ENCODE measurements at places on chromosomes 6 and 20.

- no peaks in the 10 kb centered on the region for H3K27me3 ChIP-seq
- H3K27ac ChIP-seq: no peak overlapping the region
- no peaks in the 10 kb centered on the region for H3K4me1 ChIP-seq
- H3K4me3 ChIP-seq: no peak overlapping the region
- H3K36me3 ChIP-seq: no peaks in the 10 kb centered on the region
These were observed 8.9 kb upstream of the AHI1 start for GRCh38 chr6:135506270-135506997.

DNA sequence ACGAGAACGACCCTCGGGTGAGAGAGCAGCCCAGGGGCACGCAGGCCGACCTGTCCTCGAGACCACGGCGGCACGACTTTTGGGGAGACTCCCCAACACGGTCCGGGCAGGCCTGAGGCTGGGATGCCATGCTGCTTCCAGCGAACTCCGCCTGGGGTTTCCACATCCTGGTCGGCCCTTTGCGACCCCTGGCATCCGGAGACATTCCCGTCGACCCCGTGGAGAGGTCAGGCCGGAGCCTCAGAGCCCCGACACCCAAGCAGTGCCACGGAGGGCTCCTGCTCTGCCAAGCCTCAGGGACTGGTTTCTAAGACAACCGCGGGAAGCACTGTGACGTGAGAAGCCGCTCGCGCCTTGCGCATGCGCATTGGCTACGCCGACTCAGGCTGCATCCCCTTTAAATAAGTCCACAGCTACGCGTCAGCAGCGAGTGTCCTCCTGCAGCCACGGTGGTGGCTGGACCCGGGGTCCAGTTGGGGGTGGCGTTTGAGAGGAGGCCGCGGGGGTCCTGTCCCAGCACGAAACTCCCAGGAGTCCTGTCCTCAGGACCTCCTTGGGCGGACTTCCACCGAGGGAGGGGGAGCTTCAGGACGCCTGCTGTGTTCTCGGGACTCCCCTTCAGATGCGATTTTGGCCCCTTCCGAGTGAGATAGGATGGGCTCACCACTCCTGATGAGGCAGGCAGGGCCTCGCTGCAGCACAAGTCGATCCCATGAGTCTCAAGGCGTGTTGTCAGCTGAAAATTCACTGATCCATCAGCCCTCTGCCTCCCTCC, 1089.3 kb upstream of the DEFB115 start:
- no peaks in the 10 kb centered on the region for H3K27me3 ChIP-seq
- no peaks in the 10 kb centered on the region for H3K4me1 ChIP-seq
- H3K4me3 ChIP-seq: no peak overlapping the region
- no peak overlapping the region for H3K27ac ChIP-seq
- H3K36me3 ChIP-seq: peaks cover 2% of the 10 kb centered on the region

- no peak overlapping the region for H3K27ac ChIP-seq
- peaks cover 22% of the 10 kb centered on the region for H3K27me3 ChIP-seq
- no peak for DNase-seq
- H3K4me1 ChIP-seq: no peaks in the 10 kb centered on the region
- H3K36me3 ChIP-seq: no peaks in the 10 kb centered on the region
- H3K4me3 ChIP-seq: no peak overlapping the region
These were observed 27.5 kb upstream of the SIRPA start for GRCh38 chr20:1867495-1868260.

DNA sequence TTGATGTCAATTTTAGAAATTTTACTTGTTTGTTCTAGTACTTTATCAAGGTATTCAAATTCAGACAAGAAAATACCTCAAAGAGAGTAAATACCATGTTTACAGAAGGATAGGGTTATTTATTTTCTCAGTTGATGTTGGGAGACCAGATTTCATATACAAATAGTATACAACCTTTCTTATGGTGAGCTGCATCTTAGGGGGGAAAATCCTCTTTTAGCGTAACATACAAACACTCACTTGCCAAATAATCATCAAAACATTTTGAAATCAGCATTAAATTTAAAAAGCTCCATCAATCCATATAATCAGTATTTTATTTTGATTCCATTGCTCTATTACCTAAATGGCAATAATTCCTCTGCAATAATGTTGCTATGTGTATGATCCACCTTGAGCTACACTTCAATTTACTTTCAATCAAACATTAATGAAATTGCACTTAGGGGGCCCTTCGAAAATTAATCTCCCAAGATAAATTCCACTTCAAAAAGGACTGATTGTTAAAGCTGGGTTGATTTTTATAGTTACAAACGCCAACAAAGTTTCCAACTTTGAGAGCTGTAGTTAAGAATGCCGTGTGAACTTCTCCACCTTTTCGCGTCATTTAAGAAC, 2.2 kb downstream of the NKX2-4 start:
- peak overlapping the region; percentile 76 for H3K4me3 ChIP-seq
- H3K27me3 ChIP-seq: peaks cover 86% of the 10 kb centered on the region
- DNase-seq: no peak
- peaks cover 4% of the 10 kb centered on the region for H3K36me3 ChIP-seq

All from neural crest cell (in vitro differentiated cells).